Cerebellar cortex (tissue), 1 donor: ENCODE measurements at places on chromosomes 16 and 17.

DNA sequence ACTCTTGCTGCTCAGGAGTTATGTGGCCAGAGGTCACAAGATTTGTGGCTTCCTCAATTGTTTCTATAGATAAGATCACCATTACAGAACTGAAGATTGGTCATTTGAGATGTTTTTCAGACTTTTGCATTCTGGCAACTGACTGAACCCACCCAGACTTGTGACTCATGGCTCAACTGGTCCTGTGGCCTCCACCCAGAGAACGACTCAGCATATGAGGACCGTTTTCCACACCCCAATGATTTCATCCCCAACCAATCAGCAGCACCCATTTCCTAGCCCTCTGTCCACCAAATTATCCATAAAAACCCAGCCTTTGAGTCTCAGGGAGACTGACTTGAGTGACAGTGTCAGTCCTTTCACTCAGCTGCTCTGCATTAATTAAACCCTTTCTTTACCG is 143.2 kb upstream of the ASIC2 start:
- DNase-seq: no peak

- DNase-seq: no peak
These were observed 9.4 kb upstream of the ELAC2 start for GRCh38 chr17:13027246-13027645.

GRCh38 chr17:51346218-51346982 is 86.1 kb downstream of the UTP18 start:
- DNase-seq: no peak

GRCh38 chr16:82157534-82157812 is 12.6 kb downstream of the MPHOSPH6 start:
- no peak for DNase-seq

- no peak for DNase-seq
These were observed 26.7 kb downstream of the NECAB2 start for GRCh38 chr16:83994703-83995102.
